ENCODE measurements at places on chromosomes 1 and 21. TPM values are rescaled to one million over a fixed set of nuclear protein-coding genes. Genes with fewer than 3 reads are reported as not detected.

The CD1B gene
- not detected for total RNA-seq

- no peak for DNase-seq
These were observed 66.0 kb upstream of the HMGB4 start for GRCh38 chr1:33797849-33798248.

The TNFRSF14 gene
- total RNA-seq: 11.9 TPM

The PLEKHA6 gene
- 10.8 TPM for total RNA-seq

- no peak for DNase-seq
These were observed 60.7 kb upstream of the PAX7 start for GRCh38 chr1:18569811-18570545.

DNA sequence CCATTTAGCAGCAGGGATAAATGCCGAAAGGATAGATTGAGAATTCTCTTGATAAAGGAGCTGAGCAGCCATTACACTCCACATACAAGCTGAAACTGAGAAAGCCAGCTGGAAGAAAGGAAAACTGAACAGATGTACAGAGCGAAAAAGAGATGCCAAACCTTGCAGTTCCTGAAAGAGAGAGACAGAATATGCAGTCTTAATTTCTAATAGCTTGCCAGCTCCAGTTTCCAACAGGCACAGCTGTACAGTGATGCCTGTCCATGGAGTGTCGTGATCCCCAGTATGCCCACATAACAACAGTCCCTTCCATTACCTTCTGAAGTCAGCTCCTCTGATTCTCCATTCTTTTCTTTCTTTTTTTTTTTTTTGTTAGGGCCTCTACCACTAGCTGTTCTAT lies 22.7 kb downstream of the ABL2 start:
- no peak for DNase-seq

DNA sequence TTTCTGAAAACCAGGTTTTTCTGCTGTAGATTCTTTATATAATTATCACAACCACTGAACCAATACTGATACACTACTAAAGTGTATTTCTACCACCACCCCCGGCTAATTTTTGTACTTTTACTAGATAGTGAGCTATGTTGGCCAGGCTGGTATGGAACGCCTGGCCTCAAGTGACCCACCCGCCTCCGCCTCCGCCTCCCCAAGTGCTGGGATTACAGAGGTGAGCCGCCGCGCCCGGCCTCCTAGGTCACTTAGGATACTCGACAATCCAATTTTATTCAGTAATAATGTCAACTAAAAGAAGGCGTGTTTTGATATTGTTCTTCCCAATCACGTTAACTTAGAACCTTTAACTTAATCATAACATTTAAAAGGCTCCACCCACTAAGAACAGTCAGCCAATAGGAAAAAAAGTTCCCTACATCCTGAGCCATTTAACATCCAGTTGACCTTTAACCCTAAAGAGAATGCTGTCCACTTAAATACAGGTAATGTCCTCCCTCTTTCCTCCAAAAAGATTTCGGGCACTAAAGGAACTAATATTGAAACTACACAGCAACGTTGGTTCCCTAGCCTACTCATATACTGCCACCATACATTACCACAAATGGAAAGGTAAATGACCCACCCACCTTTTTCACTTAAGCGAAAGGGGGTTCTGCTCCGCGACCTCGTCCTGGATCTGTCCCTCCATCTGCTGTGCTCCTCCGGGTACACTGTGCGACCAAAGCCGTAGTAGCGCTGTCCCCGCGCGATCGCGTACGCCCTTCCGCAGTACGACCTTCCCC lies 1.2 kb downstream of the RSRP1 start:
- DNase-seq: peak; percentile 41

- peak; percentile 43 for DNase-seq
These were observed 1.2 kb upstream of the SLC25A34 start for GRCh38 chr1:15734901-15735300.

The ATP1A2 gene
- total RNA-seq: not detected
